ENCODE measurements at places on chromosomes 5 and 9. TPM values are rescaled to one million over a fixed set of nuclear protein-coding genes. Genes with fewer than 3 reads are reported as not detected.

DNA sequence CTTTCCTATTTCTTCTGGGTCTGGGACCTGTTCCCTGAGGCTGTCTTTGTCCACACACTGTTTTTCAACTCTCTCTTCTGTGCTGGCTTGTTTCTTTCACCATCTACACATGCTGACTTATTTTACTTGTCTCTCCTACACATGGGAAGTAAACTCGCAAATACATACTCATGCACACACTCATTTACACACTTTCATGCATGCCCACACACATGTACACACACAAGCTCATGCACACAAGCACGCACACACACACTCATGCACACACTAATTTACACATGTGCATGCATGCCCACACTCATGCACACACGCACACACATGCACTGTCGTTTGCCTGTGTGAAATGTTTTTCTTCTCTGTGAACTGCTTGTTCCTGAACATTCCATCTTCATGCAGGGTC lies 169.0 kb downstream of the IRX2 start:
- H3K36me3 ChIP-seq: no peaks in the 10 kb centered on the region
- no peak for DNase-seq
- H3K27me3 ChIP-seq: no peaks in the 10 kb centered on the region
- H3K4me1 ChIP-seq: no peaks in the 10 kb centered on the region
- H3K4me3 ChIP-seq: no peak overlapping the region

DNA sequence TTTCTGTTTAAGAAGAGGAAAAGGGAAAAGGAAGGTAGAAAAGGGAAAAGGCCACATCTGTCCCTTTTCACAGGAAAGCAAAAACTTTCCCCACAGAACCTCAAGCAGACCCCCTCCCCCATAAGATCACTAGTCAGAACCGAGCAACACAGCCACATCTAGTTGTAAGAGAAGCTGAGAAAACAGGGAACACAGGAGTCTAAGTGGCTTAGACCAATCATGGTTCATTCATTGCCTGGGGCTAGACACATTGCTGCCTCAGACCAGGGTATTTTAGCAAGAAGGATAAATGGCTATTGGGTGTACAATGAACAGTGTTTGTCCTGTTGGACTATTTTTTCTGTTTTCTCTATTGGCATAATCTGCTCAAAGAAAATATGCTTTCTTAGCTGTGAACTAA lies 98.0 kb downstream of the ARL15 start:
- H3K27me3 ChIP-seq: no peaks in the 10 kb centered on the region
- H3K4me1 ChIP-seq: no peaks in the 10 kb centered on the region
- DNase-seq: no peak
- no peak overlapping the region for H3K27ac ChIP-seq
- no peaks in the 10 kb centered on the region for H3K36me3 ChIP-seq

DNA sequence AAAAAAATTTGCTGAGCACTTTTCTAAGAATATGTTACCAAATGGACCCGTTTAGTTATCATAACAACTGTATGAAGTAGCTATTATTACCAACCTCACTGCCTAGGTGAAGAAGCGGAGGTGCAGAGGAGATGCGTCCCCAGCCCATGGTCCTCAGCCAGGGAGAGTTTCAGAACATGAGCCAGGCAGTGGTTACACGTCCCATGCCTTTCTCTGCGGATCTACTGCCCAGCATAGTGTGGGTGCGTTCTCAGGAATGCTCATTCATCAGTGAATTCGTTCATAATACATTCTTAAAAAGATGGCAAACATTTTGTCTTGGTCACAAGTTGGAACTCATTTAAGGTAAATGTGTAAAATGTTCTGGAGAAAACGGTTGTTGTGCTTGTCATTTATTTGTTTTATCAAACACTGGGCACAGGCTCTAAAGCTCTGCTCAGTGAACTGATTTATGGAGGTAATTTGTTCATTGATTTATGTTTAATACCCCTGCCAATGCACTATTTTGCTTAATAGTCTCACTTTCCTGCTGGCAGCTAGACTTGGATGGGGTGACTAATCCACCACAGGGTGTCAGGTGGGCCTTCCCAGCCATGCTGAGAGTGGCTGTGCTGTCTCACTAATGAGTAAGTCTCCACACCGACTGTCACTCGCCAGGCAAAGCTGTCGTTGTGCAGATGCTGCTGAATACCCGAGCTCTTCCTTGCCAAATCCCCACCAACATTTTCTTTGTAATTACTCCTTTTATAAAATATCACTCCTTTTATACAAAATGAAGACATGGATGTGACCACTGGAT lies 248.8 kb downstream of the TENT4A start:
- no peak for DNase-seq
- no peak overlapping the region for H3K4me3 ChIP-seq

- H3K4me1 ChIP-seq: no peaks in the 10 kb centered on the region
- H3K36me3 ChIP-seq: no peaks in the 10 kb centered on the region
- DNase-seq: no peak
- no peak overlapping the region for H3K27ac ChIP-seq
Observed at GRCh38 chr9:7042124-7042523, 284.4 kb downstream of the KDM4C start.

DNA sequence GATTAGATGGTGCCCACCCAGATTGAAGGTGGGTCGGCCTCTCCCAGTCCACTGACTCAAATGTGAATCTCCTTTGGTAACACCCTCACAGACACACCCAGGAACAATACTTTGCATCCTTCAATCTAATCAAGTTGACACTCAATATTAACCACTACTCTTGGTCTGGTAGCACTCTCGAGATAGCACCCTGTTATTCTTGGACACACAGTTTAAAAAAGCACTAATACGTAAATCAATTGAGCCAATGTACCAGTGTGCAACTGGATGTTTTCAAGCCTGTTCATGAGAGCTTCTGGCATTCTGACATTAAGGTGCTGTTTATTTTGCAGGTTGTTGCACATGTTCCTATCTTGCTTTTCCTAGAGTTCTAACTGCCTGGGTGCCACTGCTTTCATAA lies 35.3 kb downstream of the MARCHF3 start:
- H3K36me3 ChIP-seq: no peaks in the 10 kb centered on the region
- H3K4me3 ChIP-seq: no peak overlapping the region
- H3K27me3 ChIP-seq: no peaks in the 10 kb centered on the region

- H3K27me3 ChIP-seq: no peaks in the 10 kb centered on the region
- H3K4me3 ChIP-seq: no peak overlapping the region
- H3K27ac ChIP-seq: no peak overlapping the region
Observed at GRCh38 chr9:89670114-89670513, 65.3 kb downstream of the GADD45G start.

The BTNL9 gene
- 105 TPM for total RNA-seq

The SPATA9 gene
- not detected for total RNA-seq

The CYLC2 gene
- not detected for total RNA-seq

Data from ascending aorta (tissue), 2 donors.